ENCODE measurements at places on chromosomes 13 and 19.

DNA sequence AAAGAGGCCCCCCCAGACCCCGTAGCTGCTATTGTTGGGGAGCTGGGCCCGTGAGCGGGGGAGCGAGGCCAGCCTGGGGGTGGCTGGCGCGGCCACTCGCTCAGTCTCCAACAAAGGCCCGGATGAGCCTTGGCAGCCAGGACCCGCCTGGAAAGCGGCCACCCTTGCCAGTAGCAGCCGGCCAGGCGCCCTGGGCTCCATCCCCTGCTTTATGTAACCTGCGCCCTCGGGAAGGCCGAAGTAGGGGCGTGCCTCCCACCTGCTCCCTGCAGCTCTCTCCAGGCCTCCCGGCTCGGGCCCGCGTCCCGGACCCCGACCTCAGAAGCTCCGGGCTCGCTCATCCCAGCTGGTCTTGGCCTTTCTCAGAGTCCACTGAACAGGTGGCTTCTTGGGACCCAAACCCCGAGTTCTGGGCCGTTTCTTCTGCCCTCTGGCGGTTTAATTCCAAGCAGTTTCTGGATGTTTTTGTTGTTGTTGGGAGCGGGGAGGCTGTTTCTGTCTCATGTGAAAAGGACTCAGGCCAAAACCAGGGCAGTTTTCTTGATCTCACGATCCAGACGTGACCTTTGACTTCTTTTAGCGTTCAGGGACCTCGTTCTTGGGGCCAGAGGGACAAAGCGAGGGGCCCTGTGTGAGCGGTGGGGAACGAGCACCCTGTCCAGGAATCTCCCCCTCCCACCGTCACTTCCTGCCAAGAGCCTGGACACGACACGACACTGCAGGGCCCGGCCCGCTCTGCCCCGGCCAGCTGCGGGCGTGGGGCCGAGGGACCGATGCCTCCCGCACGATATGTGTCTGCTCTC lies 1.2 kb downstream of the CDC34 start:
- peak; percentile 88 for DNase-seq
- H3K27me3 ChIP-seq = no peaks in the 10 kb centered on the region
- peak overlapping the region; percentile 85 for H3K4me3 ChIP-seq
- H3K4me1 ChIP-seq = peaks cover 25% of the 10 kb centered on the region
- peaks cover 34% of the 10 kb centered on the region for H3K36me3 ChIP-seq

DNA sequence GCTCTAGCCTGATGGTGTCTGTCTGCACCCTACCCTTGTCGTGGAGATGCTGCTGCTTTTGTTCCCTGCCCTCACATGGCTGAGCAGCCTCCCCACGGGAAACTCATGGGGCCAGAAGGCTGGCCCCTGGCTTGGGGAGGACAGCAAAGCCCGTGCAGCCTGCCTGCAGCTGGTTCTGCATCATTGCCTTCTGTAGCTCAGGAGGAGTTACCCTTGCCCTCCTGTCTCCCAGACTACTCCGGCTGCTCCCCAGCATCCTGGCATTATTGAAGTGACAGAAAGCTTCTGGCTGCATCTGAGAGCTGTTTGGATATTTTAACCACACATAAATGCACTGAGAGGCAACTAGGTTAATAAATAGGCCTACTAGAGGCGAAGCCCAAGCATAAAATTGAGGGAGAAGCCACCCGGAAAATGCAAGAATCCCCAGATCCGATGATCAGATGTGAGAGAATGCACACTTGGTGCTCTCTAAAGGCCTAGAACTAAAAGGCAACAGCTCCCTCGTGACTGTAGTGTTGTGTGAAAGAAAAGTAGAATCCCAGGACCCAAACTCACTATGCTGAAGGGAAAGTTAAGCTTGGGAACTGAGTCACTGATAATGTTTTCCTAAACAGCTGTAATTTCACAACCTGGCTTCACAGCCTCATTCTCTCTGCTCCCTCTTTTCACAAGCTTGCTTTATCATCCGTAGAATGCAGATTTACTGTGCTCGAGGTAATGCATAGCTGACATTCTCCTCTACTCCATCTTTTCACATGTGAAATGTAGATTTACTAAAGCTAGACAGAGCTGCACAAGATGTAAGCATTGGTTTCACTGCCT lies 110.8 kb downstream of the TNFRSF19 start:
- no peak overlapping the region for H3K27ac ChIP-seq
- no peaks in the 10 kb centered on the region for H3K27me3 ChIP-seq
- no peak for DNase-seq
- no peak overlapping the region for H3K4me3 ChIP-seq

- no peak for DNase-seq
- H3K36me3 ChIP-seq = no peaks in the 10 kb centered on the region
- no peak overlapping the region for H3K27ac ChIP-seq
These were observed 52.0 kb upstream of the GTF2F2 start for GRCh38 chr13:45068036-45069001.

GRCh38 chr13:51453207-51453958 lies 547 bp upstream of the INTS6 start:
- H3K4me1 ChIP-seq = peaks cover 4% of the 10 kb centered on the region
- peak overlapping the region; percentile 96 for H3K27ac ChIP-seq
- no peaks in the 10 kb centered on the region for H3K27me3 ChIP-seq

GRCh38 chr19:6213696-6214641 lies 65.8 kb downstream of the MLLT1 start:
- H3K36me3 ChIP-seq = peaks cover 29% of the 10 kb centered on the region
- H3K4me1 ChIP-seq = peaks cover 33% of the 10 kb centered on the region
- H3K4me3 ChIP-seq = no peak overlapping the region
- no peaks in the 10 kb centered on the region for H3K27me3 ChIP-seq
- no peak overlapping the region for H3K27ac ChIP-seq

All from muscle of leg (tissue), 16 donors.